ENCODE measurements at places on chromosomes 4 and X.

- DNase-seq: no peak
Observed at GRCh38 chr4:26958925-26959653, 98.4 kb downstream of the STIM2 start.

- peak; percentile 72 for DNase-seq
Observed at GRCh38 chr4:54165438-54165837, 63.7 kb upstream of the PDGFRA start.

DNA sequence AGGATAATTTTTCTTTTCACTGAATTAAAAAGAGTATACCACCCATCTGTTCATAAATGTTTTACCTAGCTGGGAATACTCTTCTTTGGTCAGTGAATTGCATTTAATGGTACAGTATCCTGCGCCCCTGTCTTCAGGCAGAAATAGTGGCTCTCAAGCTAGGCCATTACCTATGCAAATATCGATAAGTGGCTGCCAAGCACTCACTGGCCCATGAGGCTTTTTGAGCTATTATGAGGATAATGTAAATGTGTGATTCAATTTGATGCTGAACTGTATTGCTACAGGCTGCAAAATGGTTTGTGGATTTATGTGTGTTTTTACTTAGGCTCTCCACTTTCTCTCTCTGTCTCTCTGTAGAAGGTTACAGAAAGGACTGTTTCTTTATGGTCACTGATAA, 30.1 kb upstream of the MTMR1 start:
- DNase-seq: no peak

DNA sequence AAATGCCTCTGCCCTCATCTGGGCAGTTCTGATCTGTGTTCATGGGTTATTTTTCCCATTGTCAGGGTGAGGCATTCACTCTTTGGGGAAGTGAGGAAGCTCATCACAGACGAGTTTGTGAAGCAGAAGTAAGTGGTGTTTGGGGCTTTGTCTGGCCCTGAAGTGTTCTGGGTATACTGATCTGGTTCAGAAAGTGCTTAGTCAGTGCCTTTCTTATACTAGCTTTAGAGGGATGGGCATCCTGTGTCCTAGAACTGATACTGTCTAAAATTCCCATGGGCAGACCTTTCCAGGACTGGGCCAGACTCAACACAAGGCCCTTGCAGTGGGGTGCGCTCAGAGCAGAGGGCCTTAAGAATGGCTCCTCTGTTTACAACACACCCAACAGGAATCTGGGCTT, 6.4 kb downstream of the TRO start:
- DNase-seq: no peak

DNA sequence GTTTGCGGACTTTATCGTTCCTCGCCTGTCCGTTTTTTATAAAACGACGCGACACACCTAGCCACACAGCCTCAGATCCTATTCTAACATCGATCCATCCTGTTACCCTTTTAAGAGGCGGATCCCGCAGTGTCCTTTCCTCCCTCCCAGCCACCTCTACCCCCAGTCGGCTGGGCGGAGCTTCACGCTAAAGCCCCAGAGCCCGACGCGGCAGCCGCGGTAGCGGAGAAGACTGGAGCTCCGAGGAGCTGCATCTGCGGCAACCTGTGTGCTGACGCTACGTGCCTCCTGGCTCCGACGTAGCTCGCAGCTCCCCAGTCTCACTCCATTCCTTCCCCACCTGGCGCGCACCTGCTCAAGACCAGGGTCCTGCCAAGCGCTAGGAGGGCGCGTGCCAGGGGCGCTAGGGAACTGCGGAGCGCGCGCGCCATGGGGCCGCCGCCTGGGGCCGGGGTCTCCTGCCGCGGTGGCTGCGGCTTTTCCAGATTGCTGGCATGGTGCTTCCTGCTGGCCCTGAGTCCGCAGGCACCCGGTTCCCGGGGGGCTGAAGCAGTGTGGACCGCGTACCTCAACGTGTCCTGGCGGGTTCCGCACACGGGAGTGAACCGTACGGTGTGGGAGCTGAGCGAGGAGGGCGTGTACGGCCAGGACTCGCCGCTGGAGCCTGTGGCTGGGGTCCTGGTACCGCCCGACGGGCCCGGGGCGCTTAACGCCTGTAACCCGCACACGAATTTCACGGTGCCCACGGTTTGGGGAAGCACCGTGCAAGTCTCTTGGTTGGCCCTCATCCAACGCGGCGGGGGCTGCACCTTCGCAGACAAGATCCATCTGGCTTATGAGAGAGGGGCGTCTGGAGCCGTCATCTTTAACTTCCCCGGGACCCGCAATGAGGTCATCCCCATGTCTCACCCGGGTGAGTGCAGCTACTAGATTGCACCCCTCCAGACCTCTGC, at the start of gene RNF128:
TSS of gene RNF128 (plus strand) at position 217 of the 953 bp plus-strand sequence. CDS start at position 430, 213 bp downstream.
- DNase-seq: no peak

DNA sequence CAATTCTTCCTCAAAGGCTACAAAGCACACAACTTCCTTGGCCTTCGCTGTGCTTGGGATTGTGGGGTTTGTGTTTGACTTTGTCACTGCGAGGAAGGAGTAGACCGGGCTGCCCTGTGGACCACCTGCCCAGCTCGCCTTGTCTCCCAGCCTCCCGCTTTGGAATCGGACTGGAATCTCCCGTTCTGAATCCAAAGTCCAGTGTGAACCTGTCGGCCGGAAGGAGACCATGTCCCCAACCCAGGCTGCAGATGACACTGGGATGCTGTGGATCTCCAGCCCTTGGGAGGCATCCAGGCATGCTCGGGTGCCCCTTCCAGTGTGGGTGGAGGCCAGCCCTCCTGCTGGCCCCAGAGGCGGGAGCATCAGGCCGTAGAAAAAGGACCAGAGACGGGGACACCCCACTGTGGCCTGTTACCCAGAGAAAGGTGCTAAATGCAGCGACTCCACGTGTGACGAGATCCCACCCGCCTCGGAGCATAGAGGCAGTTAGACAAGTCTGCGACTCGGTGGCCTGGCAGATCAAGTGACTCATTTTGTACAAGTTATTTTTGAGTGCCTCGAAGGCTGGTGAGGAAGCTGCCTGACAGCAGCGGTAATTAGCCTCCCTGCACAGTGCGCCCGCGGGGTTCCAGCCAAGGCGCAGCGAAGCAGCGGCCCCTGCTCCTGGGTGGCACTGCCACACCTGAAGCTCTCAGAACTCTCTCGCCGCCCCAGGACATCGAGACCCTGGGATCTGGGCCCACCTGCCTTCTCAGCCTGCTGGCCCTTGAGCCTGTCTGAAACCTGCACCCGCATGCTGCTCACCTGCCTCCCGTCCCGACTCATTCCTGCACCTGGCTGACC, 57.5 kb downstream of the ADRA2C start:
- DNase-seq: no peak

DNA sequence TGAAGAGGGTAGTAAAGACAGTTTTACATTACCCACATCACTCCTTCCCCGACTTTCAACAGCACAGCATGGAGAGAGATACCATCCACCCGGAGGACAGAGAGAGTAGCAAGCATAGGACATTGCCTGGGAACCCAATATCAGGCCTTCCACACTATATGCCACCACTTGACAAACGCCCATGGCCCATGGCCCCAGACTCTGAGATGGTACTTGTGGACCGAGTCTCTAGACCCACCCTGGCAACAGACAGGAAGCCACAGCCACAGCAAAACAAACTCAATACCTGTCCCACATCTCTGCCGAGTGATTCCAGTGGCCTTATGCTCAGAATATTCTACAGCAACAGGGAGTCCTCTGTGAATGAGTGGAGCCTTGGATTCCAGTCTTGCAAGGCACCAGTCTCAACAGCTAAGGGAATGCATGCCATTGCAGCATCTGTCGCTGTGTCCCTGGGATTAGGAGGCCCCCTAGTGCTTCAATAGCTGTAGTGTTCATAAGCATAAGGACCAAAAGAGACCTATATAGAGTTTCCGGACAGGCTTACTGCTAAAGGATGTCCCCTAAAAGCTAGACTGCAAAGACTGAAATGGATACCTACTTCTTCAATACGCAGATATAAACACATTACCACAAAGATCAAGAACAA, 14.7 kb upstream of the CT55 start:
- peak; percentile 48 for DNase-seq

GRCh38 chrX:54430519-54430918, 9.7 kb upstream of the TSR2 start:
- DNase-seq: no peak

DNA sequence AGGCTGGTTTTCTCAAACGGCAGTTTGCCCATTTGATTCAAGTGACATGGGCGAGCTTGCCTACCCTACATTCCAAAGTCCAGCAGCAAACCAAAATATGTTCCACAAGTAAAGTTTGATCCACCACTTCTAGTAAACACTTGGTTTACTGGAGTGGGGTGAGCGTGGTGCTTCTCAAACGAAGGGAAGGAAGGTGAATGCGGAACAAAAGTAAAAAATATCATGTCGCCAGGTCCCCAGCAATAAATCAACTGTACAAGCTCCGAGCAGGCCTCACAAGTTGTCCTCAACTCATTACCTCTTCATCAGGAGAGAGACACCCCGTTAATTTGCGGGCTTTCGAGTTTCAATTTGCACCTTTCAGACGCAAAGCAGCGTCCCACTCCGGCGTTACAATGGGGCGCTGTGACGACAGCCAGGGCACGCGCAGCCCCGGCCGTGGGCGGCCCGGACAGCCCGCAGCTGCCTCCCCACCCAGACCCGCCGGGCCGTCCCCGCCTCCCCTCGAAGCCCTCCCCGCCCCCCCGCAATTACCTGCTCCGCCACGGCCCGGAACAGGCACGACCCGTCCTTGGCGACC, 1.0 kb downstream of the OTUD4 start:
- DNase-seq: peak; percentile 53

- no peak for DNase-seq
Observed at GRCh38 chr4:180423712-180424057, 1819.5 kb upstream of the TENM3 start.

DNA sequence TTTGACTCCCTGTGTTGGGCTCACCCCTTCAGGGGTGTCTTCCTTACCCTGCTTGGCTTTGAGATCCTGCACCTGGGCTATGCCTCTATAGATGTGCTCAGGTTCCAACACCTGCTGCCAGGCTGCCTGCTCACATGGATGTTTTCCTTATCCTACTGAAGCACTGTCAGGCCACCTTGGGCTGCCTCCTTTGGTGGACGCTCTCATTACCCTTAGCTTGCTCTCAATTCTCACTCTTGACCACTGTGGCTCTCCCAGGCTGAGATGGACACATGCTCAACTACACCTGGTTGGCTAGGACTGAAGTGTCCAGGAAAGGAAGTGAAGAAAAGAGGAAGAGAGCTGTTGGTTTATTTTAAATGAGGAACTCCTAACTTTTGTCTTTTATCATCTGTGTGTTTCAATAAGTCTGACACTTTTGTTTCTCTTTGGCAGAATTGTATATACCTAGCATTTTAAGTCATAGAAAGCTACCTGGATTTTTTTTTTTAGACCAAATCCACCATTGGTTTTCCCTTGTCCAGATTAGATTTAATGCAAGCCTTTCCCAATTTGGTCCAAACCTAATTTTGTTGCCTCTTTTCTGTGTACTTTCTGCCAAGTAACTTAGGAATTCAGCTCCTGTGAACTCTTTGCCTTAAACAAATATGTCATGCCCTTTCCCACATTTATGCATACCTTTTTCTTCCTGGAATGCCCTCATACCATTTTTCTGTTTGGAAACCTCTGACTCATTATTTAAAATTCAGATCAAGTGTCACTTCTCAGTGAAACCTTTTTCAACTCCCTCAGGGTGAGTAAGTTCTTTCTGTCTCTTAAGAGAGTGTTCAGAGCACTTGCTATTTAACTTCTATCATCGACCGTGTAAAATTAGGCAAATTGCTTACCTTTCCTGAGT, 175.8 kb downstream of the GC start:
- peak; percentile 26 for DNase-seq

DNA sequence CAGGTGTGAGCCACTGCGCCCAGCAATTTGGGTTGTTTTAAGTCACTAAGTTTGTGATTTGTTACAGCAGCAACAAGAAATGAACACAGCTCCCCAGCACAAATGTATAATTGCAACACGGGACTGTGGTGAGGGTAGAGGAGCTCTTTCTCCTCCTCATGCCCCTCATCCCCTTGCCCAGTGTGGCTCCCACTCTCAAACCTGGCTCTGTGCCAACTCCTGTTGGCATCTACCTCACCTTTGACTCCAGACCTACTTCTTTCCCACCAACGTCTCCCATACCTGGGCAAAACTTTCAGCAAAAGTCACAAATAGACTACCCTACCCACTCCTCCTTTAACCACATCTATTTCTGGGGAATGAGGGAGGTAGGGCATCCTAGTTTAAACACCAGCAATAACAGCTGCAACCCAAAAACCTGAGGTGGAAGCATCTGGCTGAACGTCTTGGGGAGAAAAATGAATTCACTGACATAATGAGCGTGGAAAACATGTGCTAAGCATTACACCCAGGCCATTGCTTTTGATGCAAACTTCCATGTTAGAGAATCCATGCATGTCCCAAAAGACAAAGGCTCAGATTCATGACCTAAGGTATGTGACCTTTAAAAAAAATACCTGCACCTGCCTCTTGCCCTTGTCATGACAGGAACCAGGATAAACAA, 19.2 kb downstream of the LNX1 start:
- DNase-seq: no peak

DNA sequence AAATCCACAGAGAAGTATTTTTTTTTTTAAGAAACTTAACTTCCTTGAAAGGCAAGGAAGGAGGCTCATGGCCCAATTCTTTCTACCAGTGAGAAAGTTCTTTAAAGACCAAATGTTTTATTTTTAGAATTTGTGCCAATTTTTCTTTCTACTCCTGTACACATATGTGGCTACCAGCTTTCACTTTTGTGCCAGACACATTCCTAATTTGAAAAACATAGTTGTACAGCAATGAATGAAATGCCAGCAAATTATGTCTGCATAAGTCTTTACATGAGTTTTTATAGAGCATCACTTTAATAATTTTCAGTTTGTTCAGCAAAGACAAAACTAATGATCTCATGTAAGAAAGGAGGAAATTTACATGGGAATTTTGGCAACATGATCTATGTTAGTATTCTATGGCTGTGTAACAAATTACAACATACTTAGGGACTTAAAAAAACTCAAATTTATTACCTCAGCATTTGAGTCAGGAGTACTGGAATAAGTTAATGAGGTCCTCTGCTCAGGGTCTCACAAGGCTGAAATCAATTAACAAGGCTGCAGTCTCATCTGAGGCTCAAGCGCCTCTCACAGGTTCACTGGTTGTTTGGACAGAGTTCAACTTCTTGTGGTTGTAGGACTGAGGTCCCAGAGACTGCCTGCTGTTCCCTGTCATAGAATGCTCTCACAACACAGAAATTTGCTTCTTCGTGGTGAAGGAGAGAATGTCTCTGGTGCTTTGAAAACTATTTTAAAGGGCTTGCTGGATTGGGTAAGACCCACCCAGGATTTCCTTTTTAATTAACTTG, 678.2 kb upstream of the FAM241A start:
- DNase-seq: no peak

DNA sequence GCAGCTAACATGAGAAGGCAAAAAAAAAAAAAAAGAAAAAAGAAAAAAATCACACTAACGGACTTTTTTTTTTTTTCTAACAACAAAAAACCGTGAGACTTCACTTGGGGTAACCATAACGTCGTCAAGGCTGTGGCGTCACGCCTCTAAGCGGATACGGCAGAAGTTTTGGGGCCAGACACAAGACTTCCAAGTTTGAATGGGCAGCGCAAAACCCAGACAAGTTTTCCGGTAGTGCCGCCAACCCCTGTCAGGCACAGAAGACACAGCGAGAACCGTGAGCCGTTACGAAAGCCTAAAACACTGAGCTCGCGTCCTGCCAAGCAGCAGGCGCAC, 556 bp upstream of the SMARCA5 start:
- no peak for DNase-seq

Measured in COLO829 (cell line).